ENCODE measurements at places on chromosomes 6 and 20.

- no peak for DNase-seq
Observed at GRCh38 chr20:63594043-63594561, 20.1 kb upstream of the HELZ2 start.

DNA sequence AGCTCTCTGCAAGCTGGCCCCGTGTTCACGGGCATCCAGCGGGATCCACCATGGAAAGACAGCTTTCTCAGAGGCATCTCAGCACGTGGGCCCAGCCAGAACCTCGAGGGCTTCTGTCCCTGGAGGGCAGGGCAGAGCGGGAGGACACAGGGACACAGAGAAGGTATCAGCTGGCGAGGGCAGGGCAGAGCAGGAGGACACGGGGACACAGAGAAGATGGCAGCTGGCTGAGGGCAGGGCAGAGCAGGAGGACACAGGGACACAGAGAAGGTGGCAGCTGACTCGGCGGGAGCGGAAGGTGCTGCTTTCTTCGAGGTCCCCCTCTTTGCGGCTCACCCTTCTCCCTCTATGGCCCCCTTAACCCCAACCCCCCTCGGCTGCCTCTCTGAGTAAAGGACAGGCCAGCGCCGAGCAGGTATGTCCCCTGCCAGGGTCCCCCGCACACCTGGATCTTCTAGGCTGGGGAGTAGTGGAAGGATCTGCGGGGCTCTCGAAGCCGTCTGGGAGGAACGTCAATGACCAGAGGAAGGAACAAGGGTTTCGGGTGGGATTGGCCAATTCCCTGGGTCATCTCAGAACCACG, 28.9 kb upstream of the BHLHE23 start:
- DNase-seq, result no peak

DNA sequence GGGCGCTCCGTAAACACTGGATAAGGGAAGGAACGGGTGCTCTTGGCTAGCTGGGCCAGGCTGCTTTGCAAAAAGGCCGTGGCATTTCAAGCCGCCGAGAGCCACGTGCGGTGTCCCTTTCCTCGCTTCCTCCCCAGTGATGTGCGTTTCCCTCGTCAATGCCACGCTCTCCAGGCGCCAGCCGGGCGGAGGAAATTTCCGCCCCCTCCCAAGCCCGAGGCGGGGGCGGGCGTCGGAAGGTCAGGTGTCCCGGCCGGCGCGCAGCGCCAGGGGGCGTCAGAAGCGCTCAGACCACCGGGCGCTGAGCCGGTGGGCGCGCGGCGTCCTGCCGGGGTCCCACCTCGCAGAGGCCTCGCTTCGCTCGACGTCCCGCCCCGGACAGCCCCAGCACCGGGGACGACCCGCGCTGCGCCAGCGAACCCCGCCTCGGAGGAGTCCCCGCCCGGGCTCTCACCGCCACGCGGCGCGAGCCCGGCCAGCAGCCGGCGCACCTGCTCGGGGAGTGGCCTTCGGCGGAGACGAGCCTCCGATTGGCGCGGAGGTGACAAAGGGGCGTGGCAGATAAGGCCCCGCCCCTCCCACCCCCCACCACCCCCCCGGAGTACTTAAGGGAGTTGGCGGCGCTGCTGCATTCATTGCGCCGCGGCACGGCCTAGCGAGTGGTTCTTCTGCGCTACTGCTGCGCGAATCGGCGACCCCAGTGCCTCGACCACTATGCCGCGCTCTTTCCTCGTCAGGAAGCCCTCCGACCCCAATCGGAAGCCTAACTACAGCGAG, at the start of gene SNAI1:
Gene SNAI1, plus strand, starts transcription at position 635 of the 777 bp plus-strand sequence. Its CDS starts 80 bp downstream, at position 715.
- DNase-seq, result peak; percentile 90

GRCh38 chr20:46994341-46994740, 99.7 kb downstream of the EYA2 start:
- DNase-seq, result no peak

GRCh38 chr6:79494841-79495240, 42.4 kb downstream of the LCA5 start:
- no peak for DNase-seq

GRCh38 chr6:93917216-93917615, 497.9 kb upstream of the EPHA7 start:
- no peak for DNase-seq
